ENCODE measurements at places on chromosomes 13 and 19.

- no peak for DNase-seq
Measured at GRCh38 chr19:56372281-56372680, 21.1 kb downstream of the ZNF582 start.

GRCh38 chr13:66586489-66586888, 643.6 kb downstream of the PCDH9 start:
- DNase-seq, result no peak

- no peak for DNase-seq
Measured at GRCh38 chr13:41541142-41541938, 84.0 kb downstream of the RGCC start.

- DNase-seq, result no peak
Measured at GRCh38 chr13:35723821-35724220, 247.3 kb upstream of the MAB21L1 start.

DNA sequence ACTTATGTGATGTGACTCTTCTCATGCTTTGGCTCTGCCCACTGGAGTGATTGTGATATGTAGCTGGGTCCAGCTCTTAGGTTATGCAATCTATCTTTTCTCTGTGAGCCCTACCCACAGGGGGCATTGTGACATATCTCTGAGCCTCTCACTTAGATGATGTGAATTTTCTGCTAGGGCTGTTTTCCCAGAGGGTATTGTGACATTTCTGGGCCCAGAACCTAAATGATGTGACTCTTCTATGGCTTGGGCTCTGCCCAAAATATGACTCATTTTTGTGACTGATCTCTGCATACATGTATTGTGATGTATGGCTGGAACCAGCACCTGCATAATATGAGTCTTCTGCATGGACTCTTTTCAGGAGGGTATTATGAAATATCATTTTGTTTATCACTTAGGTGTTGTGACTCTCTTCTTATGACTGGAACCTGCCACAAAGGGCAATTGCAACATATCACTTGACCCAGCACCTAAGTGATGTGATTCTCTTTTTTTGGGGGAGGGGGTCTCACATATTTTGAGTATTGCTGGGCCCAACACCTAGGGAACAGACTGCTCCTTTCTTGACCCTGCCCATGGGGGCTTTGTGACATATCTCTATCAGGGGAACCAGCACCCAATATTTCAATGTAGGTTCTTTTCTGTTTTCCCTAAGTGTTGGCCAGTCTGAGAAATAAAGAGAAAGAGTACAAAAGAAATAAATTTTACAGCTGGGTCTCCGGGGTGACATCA, 12.1 kb upstream of the ZNF254 start:
- no peak for DNase-seq
